ENCODE measurements at places on chromosomes 2 and 18.

DNA sequence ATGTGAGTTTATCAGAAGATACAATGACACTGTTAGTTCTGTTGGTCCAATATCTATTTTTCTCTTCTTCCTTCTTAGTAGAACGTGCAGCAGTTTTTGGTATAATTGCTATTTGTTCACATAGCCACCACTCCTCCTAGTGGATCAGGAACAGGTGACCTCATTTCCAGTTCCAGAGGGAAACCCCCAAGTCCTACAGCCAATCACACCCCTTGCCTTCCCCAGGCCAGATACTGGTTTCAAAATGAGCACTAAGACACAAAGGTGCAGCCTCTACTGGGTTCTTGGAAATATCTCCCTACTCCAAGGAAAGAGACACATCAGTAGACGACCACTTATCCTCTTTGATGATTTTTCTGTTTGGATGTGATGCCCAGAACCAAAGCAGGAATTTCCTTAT lies 103.2 kb downstream of the TCF4 start:
- DNase-seq = no peak

- DNase-seq = no peak
These were observed 271.0 kb downstream of the TNS1 start for GRCh38 chr2:217731805-217732204.

- DNase-seq = no peak
These were observed 5.3 kb downstream of the ITM2C start for GRCh38 chr2:230869914-230870543.

DNA sequence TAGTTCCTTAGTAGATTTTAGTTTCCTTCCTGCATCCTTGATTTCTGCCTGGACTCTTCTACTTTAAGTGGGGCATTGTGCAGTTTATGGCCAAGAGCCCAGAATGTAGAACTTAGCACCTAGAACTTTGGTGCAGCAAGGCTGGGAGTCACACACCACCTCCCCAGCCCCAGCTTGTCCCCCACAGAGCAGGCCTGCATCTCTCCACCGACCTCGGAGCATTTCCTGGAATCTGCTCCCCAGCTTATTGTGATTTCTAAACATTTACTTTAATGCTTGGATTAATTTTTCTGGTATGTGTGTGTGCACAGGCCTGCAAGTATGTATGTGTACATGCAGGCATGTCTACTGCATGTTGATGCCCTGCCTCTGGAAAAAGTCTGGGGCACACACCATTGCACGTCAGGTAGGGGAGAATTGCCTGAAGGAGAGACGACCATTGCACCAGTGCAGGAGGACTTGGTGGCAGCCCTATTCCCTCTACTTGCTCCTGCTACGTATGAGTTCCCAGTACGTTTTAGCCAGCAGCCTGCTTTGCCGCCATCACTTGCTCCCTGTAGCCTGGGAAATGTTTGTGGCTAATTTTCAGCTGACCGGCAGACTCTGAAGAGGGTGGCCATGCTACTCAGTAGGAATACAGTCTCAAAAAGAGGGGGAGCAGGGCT lies 419.9 kb upstream of the HS6ST1 start:
- no peak for DNase-seq

GRCh38 chr2:240250985-240251847 lies 110.8 kb upstream of the OTOS start:
- DNase-seq = peak; percentile 9

DNA sequence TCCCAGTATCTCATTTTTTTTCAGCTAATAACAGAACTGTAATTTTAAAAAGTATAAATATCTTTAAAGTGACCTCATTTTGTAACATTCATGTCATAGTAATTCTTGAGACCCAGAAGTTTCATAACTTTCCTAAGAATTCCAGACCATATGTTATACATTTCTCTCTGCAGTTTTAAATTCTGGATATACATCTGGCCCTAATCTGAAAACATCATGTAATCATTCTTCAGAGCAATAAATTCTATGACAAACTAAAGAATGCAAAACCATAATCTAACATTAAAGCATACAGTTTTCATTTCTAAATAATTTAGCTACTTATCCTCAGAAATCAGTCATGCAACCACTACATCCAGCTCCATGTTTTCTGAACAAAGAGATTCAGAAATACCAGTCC lies 198.3 kb upstream of the SLC35G4 start:
- DNase-seq = no peak

GRCh38 chr2:156423674-156424282 lies 12.4 kb upstream of the GPD2 start:
- DNase-seq = peak; percentile 35

GRCh38 chr2:66498289-66498975 lies 63.5 kb downstream of the MEIS1 start:
- DNase-seq = no peak

DNA sequence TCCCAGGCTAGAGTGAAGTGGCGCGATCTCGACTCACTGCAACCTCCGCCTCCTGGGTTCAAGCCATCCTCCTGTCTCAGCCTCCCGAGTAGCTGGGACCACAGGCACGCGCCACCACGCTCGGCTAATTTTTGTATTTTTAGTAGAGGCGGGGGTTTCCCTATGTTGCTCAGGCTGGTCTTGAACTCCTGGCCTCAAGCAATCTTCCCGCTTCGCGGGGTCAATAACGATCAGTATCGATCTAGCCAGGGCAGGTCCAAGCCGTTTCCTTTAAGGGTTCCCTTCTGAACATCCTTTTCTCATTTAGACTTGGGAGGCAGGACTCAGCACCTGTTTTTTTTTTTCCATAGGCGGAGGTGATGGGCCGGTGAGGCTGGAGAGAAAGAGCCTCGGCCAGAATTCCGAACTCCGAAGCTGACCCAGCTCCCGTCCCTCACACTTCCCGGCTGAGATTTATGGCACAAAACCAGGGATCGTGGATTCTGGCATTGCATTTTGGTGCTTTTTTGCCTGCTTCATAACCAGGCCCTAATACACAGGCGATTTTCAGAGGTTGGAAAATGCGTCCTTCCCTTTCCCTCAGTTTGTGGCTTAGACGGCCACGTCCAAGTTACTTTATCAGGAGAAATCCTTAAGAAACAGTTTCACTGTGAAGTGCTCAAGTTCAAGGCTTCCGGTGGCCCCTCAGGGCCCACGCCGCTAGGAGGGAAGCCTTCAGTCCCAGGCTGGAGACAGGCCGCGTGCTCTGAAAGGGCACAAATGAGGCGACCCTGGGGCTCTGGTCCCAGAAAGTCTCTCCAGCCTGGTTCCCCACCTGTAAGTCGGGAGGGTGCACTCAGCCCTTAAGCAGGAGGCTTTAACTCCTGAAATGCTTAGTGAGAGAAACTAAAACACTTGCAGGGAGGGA lies 998 bp upstream of the SLC66A3 start:
- no peak for DNase-seq

DNA sequence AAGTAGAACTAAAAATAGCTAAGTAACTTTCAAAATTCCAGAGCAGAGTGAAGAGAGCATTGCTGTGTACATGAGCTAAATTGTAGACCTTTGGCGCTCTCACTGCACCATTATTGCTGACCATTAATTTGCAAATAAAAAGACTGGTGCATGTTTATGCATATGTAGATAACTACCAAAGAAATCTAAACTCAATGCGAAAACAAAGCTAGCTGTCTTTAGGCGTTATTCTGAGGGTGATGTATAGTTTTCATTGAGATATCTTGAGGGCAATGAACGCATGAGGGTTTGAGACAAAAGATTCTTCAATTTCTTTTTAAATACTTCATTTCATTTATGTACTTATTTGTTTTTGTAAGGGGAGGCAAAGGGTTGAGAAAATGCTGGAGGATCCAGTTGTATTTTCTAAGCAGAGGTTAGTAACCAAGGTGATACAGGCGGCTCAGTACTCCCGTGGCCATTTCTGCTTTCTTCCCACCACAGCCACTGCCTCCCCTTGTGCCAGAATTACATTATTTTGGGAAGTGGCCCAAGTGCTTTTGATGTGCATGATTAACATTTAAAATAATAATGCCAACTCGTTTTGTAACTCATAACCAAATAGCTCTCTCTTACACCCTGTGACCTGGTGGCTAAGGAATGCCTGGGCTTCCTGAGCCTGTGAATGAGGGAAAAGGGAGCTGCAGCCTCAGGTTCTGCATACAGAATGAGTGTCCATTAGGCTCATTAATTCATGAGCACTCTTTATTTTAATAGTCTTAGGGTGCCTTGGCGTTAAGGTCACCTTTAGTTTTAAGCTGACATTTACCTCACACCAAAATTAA lies 797.8 kb upstream of the GYPC start:
- no peak for DNase-seq

- DNase-seq = no peak
These were observed 36.0 kb downstream of the DNMT3A start for GRCh38 chr2:25305775-25306174.

DNA sequence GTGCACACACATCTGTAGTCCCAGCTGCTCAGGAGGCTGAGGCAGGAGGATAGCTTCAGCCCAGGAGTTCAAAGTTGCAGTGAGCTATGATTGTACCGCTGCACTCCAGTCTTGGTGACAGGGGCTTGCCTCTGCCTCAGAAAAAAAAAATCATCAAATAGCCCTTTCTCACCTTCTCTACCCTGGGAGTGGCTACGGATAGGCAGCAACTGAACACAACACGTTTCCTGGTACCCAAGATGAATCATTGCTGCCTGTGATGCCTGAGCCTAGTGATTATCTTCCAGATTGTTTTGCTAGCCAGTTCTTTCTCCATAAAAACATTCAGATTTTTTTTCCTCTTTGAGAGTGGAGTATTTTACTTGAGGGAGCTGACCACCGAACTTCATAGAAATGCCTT lies 13.5 kb downstream of the INPP4A start:
- DNase-seq = no peak

DNA sequence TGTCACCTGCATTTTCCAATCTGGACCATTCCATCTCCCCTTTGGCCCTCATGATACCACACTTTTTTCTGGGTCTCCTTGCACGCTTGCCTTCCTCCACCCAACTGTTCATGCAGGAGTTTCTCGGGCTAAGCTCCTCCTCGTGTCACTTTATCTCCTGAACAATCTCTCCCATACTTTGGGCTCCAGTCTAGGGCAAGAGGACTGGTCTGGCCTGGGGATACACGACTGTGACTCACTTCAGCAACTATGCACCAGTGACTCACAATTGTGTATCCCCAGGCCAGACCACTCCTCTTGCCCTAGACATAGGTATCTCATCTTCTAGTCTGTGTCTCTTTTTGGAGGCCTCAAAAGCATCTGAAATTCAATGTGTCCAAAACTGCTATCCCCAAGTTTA lies 149.4 kb upstream of the PTPRM start:
- no peak for DNase-seq

DNA sequence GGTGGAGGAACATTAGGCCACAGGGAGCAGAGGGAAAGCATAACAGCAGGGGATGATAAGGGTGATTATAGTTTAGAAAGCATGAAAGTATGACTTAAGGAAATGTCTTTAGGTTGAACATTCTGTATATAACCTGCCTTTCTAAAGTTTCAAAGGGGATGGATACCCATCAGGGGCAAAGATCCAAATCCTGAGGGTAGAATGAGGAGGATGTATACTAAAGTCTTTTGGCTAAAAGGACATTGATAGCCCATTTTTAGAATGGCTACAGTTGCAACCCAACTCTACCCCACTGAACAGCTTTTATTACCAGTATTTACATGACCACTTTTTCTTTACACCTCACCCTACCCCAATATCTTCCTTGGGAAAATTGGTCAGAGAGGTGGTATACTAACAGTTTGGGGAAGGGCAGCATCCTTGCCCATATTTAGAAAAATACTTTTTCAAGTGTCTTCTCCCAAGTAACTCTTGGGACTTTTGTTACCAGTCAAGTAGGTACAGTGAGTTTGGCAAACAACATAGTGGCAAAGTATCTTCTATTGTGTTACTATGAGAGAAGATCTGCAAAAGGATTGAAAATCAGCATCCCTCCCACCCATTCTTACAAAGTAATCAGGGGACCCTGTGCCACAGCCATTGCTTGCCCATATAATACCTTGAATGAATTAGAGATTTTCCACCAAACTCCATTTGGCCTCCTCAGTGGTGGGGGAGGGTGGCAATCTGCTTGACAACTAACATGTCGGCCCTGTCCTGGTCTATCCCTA lies 8.3 kb downstream of the MAT2A start:
- no peak for DNase-seq

DNA sequence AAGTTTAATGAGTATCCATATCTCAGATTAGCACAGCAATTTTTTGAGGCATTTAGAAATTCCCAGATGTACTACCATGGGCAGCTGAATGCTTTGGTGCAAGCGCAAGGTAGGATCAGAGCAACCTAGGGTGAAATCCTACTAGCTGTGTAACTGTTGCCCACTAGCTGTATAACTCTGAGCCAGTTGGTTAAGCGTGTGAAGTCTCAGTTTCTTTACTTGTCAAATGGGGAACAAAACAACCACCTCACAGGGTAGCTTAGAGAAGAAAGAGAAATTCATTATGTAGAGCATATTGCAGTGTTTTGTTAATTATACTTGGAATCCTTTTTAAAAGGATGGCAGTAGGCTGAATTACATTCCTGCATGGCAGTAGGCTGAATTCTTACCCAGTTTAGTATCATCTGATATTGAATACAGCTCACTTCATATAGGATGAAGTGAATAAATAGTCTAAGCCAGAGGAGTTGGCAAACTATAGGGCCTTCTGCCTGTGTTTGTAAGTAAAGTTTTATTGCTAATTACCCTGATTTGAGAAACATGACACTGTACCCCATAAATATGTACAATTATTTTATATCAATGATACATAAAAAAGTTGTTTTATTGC lies 180.7 kb downstream of the PLCL1 start:
- no peak for DNase-seq
